ENCODE measurements at places on chromosomes 5 and 9.

- no peak for DNase-seq
Observed at GRCh38 chr9:121564504-121565260, 65.0 kb upstream of the GGTA1 start.

- DNase-seq: no peak
Observed at GRCh38 chr9:133342570-133342969, 5.4 kb downstream of the MED22 start.

DNA sequence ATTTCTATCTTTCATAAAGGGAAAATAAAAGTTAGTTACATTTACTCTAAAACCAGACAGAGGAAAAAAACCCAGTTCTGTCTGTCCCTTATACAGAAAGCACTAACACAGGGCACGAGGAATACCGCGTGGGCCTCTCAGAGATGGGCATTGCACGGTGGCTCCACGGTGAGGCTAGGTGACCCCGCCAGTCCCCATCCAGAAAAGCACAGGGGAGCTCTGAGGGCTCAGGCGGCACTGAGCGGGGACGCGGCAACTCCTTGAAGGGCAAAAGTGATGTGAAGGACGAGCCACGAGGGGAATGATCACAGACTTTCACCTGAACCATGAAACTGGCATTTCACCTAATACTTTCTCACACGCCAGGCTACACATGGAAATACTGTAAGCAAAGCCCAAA is 35.7 kb upstream of the FBXW11 start:
- DNase-seq: no peak

- no peak for DNase-seq
Observed at GRCh38 chr9:6543204-6543603, 102.3 kb downstream of the GLDC start.

DNA sequence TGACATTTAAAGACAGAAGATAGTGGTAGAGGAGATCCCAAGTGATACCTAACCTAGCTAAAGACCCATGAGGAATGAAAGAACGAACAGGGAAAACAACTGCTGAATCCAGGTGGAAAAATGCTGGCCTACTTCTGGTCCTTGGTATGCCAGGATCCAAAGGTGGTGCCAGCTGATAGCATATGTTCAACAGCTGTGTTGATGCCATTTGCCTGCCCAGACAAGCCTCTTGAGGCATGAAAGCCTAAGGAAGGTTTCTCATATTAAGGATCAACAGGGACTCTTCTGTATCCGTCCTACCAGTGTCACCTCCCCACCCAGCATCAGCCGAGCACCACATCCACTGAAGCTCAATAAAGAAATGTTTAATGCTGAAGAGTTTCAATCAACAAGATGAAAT is 225.7 kb upstream of the DMRT1 start:
- DNase-seq: no peak

- DNase-seq: no peak
Observed at GRCh38 chr5:37918424-37918823, 78.6 kb upstream of the GDNF start.

DNA sequence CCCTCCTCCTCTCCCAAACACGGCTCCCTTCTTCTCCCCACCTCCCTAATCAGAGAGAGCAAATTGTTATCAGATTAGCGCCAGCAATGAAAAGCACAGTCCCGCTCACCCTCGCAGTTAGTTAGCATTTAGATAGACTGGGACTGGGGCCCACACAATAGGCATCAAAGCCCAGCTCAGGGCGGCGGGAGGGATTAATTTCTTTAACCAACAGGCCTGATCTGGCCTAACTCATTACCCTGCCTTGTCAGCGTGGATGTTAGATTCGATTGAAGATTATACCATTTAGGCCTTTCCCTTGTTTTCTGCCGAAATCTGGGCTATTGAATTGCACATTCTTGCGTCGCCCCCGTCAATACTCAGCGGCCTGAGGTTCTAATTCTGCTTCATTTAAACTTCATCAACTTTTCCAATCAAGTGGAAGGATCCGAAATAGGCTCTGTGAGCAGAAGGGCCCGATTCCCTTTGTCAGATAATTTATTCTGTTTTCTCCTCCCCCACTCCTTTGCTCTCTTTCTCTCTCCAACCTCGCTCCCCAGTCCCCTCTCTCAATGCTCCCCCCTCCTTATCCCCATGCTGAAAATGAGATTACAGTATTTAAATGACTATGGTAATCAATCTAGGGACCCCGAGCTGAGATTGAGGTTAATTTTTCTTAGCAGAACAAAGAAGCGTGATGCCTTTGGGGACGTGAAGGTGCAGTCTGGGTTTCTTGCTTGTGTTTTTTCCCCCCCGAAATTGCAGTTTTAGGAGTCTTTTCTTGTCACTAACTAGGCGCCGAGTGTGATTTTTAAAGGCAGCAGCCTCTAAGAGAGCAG is 15.1 kb downstream of the CFAP77 start:
- no peak for DNase-seq

- DNase-seq: no peak
Observed at GRCh38 chr5:140882591-140882899, 621 bp downstream of the PCDHA13 start.

DNA sequence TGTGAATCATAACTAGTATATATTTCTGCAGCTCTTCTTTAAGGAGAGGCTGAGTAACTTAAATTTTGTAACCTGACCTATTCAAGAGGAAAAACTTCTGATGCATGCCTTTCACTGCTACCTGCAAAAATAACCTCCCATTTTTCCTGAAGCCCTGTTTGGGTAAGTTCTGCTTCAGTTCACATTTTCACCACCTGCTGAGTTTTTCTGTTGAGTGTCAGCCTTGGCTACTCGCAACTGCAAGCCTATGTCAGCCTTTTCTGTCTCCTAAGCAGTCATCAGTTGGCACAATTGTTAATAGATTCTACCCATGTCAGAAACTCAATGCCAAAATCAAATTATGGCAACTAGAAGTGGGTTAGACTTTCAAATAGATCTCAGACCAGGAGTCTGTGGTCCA is 8.2 kb upstream of the TNFAIP8 start:
- no peak for DNase-seq

DNA sequence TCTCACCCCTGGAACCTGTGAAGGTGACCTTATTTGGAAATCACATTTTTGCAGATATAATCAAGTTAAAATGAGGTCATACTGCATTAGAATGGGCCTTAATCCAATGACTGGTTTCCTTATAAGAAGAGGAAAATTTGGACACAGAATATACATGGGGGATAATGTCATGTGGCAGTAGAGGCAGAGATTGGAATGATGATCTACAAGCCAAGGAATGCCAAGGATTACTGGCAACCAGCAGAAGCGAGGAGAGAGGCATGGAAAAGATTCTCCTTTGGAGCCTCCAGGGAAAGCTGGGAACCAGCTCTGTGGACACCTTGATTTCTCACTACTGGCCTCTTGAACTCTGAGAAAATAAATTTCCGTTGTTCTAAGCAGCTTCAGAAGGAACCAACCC is 20.2 kb upstream of the CEP78 start:
- no peak for DNase-seq

DNA sequence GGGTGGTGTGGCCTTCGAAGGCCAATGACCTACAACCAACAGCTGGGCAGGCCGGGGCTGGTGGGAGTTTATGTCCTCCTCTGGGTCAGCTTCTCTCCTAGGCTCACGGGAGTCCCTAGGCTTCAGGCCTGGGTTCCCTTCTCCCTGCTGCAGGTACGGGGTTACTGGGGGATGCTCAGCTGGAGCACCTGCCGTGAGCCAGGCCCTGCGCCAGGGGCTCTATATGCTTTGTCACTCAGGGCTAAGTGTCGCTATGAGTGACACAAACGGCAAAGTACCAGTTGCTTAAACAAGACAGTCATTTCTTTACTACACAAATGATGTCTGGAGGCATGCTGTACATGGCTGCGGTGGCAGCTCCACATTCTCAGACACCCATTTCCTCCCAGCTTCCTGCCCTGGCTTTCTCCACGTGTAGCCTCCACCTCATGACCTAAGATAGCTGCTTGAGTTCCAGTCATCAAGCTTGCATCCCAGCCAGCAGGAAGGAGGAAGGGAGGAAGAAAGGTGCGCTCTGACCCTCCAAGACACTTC is 22.5 kb upstream of the NINJ1 start:
- DNase-seq: peak; percentile 57

DNA sequence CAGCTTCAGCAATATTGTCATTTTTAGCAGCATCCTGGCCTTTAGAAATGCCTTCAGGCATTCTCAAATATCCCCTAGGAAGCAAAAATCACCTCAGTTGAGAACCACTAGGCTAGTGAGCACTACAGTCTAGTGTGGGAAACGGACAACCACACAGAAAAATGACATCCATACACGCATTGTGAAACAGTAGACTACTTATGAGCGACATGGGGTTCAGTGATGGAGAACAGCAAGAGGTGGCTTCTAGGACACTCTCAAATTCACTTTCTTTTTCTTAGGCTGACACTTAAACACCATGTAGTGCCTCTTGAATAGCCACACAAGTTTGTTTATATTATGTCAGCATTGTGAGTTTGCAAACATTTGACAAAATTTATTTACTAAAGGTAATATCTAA is 203.0 kb downstream of the KDM4C start:
- DNase-seq: no peak

GRCh38 chr9:98971168-98971914 is 27.6 kb downstream of the COL15A1 start:
- no peak for DNase-seq

- DNase-seq: no peak
Observed at GRCh38 chr5:169064093-169064492, 236.8 kb downstream of the SLIT3 start.

DNA sequence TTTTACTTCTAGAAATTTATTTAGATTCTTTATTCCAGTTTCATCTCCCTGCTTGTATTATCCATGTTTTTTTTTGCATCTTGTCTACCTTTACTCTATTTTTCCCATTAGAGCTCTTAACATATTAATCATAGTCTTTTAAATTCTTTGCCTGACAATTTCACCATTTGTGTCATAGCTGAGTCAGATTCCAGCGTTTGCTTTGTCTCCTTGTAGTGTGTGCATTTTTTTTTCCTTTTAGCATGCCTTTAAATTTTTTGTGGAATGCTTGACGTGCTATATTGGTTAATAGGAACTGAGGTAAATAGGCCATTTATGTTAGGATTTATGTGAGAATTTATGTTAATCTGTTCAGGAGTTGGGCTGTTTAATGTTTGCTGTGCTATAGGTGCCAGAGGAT is 41.8 kb upstream of the NFIL3 start:
- DNase-seq: no peak

DNA sequence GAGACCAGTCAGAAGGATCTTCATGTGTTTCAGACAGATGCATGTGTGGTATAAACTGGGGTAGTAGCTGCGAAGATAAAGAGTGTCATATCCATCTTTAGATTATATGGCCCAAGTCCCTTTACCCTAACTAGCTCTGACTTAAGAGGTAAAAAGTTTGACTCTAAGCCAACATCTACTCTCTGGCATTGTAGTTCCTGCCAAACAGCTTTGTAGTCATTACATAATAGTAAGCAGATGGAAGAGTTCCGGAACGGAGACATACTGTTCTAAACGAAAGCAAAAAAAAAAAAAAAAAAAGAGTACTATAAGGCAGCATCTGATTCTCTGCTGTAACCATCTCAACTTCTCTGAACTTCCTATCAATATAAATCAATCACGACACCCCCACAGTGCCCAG is 48.8 kb downstream of the CEMIP2 start:
- no peak for DNase-seq

DNA sequence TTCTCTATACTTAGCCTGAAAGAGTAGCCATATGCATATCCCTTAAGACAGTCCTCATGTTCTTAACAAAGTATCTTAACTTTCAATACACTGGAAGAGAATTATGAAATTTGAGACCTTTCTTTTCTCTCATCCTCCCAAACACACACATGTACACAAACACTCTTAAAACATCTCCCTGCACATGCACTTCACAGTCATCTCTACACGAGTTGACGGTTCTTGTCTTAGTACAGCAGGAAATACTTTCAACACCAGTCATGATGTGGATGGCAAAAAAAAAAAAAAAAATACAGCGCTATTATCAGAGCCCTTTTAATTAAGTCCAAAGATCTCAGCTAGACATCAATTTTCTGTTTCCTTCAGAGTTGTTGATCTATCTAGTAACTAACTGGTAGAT is 43.6 kb upstream of the PCSK1 start:
- no peak for DNase-seq

- DNase-seq: no peak
Observed at GRCh38 chr5:171445644-171446516, 26.4 kb downstream of the FGF18 start.

DNA sequence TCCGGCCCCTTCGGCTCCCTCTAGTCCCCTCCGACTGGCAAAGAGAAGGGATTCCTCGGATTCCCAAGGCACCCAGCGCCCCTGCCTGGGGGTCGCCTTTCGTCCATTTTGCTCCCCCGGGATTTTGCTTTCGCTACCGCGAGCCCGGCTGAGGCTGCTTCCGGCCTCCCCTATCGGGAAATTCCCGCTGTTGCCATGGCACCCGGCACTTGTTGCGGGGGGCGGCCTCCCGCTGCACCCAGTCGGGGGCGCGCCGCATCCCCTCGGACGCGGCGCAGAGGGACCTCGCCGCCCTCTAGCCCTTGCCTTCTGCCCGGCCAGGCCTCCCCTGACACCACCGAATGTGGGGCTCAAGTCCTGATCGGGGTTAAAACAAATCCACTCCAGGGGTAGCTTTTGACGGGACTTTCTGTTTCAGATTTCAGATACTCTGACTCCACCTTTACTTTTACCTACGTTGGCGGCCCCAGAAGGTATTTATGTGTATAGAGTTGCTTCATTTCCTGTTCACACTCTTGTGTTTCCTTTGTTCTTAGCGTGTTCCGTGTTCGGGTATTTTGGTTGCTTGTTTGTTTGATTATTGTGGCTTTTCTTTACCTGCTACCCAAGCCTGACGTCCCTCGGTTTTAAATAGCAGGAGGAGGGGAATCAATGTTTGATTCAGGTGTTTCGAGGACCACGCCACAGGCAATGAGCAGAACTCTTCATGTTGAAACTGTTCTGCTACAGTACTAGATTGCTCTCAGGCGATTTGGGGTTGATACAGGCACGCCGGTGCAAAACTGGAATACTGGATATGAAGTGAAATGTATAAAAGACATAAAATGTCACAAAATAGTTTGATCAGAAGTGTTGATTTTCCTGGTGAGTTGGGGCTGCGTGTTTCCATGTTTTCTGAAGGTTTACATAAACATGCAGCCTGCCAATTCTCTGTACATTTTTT is 1.5 kb downstream of the PARP8 start:
- peak; percentile 82 for DNase-seq

GRCh38 chr9:95505072-95505716 is 11.6 kb downstream of the PTCH1 start:
- no peak for DNase-seq

- peak; percentile 31 for DNase-seq
Observed at GRCh38 chr5:133347039-133347438, 265.3 kb downstream of the FSTL4 start.

Data from GM20000 (cell line).